ENCODE measurements at places on chromosomes 12 and 14. TPM values are rescaled to one million over a fixed set of nuclear protein-coding genes. Genes with fewer than 3 reads are reported as not detected.

FOXN4 gene
- 0.33 TPM for total RNA-seq

MYF6 gene
- 0.33 TPM for total RNA-seq

GNPNAT1 gene
- 19.9 TPM for total RNA-seq

HEATR5A gene
- total RNA-seq: 28.9 TPM

RAB3IP gene
- total RNA-seq: 85.6 TPM

PTCSC3 gene
- total RNA-seq: not detected

PTMS gene
- total RNA-seq: 414 TPM

KRT6A gene
- total RNA-seq: not detected

TC2N gene
- 36.6 TPM for total RNA-seq

B4GALNT1 gene
- 1.1 TPM for total RNA-seq

EMP1 gene
- 0.31 TPM for total RNA-seq

MSI1 gene
- 127 TPM for total RNA-seq
